ENCODE measurements at places on chromosomes 12 and 14.

GRCh38 chr12:48969833-48970701, 1.5 kb downstream of the WNT10B start:
- DNase-seq = no peak

- DNase-seq = no peak
Measured at GRCh38 chr14:24038686-24039085, 13.1 kb upstream of the CARMIL3 start.

- no peak for DNase-seq
Measured at GRCh38 chr12:109112720-109113465, 3.5 kb upstream of the ACACB start.

- peak; percentile 78 for DNase-seq
Measured at GRCh38 chr12:51391283-51392123, at the start of gene GALNT6. GALNT6 (minus strand) TSS chr12:51391406; CDS start chr12:51379781, 11,625 bp downstream.

- no peak for DNase-seq
Measured at GRCh38 chr14:31876741-31877140, 200.4 kb upstream of the ARHGAP5 start.

DNA sequence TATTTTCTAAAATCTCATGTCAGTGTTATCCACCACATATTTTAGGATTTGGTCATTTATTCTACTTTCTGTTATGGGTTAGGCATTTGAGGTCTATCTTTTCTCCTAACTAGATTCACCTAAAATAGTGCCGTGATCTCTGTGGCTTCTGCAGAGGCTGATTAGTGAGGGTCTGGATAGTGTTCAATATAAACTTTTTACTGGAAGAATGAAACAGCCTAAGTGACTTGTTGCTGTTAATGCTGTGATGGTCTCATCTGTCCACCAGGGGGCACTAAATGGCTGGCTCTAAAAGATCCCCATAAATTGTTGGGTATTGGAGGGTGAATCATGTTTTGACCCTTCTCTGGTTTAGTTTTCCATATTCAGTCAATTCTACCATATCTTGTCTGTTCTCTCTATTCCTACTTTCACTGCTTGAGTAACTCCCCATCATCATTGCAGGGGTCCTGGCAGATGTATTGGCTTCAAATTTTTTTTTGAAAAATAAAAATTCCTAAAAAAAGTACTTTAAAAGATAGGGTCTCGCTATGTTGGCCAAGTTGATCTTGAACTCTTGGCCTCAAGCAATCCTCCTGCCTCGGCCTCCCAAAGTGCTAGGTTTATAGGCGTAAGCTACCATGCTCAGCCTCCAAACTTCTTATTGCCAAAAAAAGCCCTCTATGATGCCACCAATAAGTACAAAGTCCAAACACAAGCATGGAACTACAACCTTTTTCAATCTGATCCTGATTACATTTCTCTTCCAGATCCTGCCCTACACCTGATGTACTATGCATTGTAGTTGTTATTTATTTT, 6.9 kb downstream of the PABPN1 start:
- DNase-seq = peak; percentile 58

DNA sequence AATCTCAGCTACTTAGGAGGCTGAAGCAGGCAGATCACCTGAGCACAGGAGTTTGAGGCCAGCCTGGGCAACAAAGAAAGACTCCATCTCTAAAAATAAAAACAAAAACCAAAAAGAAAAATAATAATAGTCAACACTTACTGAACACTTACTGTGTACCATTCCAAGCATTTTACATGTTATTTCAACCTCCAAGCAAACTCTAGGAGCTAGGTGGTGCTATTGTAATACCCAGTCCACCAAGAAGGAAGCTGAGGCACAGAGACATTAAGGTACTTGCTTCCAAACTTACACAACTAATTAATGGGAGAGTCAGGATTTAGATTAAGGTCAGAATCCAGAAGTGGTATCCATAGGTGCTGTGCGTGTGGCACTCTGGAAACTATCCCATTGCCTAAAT, 13.7 kb upstream of the OR6J1 start:
- DNase-seq = no peak

DNA sequence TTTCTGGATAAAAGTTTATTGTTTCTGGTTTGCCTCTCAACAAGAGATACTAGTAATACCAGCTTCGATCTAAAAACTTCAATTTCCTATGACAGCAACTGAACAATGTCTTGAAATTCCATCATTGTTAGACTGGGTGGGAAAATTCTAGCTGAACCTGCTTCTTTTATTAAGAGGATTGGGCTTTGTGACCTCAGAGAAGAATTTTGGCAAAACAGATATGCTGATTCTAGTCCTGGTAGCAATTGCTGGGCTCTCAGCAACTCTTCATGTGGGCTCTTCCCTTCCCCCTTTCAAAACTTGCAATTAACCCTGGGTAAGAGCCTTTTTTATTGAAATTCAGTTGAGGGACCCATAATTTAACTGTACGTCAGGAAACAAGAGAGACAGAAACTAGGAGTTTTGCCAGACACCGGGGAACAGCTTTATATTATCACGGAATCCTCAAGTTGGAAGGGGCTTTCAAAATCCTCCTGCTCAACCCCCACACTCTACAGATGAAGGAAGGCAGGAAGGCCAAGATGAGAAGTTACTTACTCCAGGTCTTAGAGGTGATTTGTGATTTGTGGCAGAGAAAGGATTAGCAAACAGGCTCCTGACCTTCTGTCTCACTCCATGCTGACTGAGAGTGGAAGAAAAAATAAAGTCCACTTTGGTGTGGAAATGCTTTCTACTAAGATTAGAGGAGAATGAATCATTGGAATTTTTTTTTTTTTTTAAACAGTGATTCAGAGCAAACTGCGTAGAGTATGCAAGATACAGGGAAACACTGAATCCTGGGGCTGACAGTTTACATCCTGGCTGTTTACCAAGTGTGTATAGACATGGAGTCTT, 239.0 kb upstream of the ATP2B1 start:
- DNase-seq = no peak

DNA sequence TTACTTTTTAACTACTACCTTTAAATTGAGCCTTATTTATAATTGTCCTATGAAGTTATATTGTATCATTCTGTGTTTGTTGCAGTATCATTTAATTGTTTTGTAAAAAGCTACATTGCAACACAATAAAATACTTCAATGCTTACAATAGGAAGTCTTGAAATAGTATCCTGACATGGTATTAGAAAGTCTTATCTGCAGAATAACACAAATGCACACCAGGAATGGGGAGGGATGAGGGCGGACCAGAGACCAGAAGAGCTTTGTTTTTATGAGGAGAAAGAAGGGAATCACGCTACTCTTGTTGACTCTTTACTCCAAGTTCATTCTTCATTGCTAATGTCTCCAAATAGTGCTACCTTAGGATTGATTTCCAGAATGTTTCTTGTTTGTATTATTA, 120.2 kb downstream of the MON2 start:
- DNase-seq = no peak

GRCh38 chr12:67515679-67516340, 132.7 kb upstream of the DYRK2 start:
- no peak for DNase-seq

GRCh38 chr12:49868449-49868848, 25.5 kb upstream of the BCDIN3D start:
- no peak for DNase-seq

GRCh38 chr14:67242168-67242420, 859 bp downstream of the PALS1 start:
- DNase-seq = no peak

- no peak for DNase-seq
Measured at GRCh38 chr12:89414322-89414721, 62.0 kb upstream of the DUSP6 start.

DNA sequence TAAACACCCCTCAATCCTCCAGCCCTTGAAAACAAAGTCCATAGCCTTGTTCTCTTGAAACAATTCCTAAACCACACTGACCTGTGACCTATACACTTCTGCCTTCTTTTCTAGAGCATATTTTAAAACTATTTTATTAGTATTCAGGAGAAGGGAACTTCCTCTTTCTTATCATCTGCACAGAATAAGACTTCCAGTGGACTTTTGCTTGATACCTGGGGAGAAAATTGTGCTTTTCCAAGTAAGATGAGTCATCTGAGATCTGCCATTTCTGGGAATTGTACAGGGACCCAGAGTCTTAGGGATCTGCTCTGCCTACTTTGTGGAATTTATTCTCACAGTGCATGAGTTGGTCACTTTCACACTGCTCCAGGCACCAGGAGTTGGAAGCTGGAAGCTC, 10.5 kb upstream of the WNT5B start:
- DNase-seq = no peak

DNA sequence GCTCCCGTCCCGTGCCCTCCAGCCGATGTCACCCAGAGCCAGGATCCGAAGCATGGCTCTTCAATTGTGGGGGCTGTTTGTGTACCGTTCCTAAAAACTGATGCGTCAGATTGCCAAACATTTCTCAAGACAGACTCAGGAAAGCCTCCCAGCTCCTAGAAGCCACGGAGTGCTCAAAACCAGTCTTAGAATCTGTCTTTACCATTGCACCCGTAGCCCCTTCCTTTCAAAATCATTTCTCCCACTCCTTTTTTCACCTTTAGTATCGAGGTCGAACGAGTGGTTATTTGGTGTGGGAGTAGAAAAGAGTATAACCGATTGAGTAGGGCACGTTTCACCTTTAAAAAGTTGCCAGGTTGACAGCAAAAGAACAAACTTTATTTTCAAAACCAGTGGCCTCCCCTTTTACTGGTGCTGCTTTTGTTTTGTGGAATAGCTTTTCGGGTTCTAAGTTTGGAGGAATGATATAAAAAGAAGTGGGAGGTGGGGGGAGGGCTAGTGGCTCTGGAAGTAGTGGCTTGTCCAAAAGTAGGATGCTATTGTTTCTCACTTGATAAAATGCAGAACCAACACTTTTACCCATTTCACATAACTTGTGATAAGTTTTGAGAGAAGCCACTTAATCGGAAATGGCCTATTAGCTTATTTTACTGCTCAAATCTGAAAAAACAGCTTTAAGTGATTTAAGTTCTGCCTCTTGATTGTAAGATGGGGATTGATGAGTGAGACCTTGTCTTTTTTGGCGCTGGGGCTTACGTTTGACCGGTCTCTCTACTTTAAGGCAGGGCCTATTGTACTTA, 803 bp downstream of the STK38L start:
- no peak for DNase-seq

DNA sequence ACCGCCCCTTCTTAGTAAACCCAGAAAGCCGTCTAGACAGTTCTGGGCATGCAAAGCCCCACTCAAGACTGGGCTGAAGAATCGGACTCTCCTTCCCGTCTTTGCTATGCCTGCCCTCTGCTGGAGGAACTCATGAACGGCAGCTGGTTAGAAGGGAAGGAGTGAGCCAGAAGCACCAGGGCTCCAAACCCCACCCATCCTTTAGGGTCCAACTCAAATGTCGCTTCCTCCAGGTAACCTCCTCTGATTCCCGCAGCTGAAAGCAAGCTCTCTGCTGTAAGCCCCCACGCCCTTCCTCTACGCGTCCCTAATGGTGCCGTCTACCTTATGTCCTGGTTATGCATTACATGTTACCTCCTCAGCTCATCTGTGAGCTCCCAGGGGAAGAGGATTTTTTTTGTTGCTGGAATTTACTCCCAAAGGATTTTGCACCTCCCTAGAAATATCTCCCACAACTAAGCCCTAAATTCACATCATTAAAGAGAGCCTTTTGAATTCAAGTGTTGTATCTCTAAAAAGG, 59.0 kb upstream of the SCN8A start:
- peak; percentile 66 for DNase-seq

- no peak for DNase-seq
Measured at GRCh38 chr14:50303744-50304471, 8.1 kb downstream of the L2HGDH start.

GRCh38 chr12:67433385-67434175, 164.4 kb downstream of the CAND1 start:
- no peak for DNase-seq

GRCh38 chr12:126989532-126989931, 1277.4 kb upstream of the TMEM132C start:
- no peak for DNase-seq

GRCh38 chr14:96503306-96503679, 1.1 kb downstream of the PAPOLA start:
- DNase-seq = no peak

DNA sequence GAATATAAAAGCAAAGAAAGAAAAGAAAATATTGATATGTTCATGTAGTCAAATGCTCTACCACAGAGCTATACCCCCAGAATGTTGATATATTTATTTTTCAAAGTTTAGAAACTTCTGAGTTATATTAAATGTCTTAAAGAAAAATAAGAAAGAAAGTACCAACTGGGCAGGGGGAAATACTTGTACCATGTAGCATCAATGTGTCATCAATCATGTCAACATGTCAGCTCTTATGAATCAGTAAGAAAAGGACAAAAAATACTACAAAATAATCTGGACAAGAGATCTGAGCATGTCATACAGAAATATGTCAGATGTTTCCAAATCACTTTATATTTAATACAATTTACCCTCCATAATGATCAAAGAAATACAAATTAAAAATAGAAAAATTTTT, 595.1 kb upstream of the ATP2B1 start:
- no peak for DNase-seq

GRCh38 chr12:103114296-103115055, 157.0 kb downstream of the ASCL1 start:
- DNase-seq = no peak

DNA sequence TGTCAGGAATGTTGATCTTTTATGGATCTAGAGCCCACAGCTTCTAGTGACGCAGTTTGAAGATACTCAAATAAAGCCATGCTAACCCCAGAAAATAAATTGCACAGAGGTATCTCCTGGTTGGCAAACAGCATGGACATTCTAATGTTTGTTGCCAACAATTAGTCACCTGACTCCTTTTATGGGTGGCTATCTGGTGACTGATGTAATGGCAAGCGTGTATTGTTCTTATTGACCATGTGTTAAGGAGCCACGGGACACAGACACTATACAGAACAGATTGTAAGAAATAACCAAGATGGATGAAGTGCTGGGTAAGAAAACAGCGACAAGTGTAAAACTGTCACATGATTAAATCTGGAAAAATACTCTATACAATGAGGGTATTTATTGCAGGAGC, 401.3 kb upstream of the PDE3A start:
- DNase-seq = no peak

DNA sequence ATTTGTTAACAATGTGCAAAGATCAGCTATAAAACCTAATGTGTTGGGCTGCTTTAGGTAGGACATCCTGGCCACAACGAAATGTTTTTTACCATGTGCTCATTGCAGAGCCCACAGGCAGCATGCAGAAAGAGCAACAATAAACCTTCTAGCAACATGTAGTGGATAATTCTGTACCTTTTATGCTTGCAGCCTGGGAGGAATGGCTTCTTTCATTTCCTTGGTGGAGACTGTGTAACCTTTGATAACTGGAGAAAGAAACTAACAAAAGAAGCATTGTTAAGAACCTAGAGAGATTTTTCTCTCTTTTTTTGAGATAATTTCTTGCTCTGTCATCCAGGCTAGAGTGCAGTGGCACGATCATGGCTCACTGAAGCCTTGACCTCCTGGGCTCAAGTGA, 225.5 kb upstream of the PRICKLE1 start:
- no peak for DNase-seq

DNA sequence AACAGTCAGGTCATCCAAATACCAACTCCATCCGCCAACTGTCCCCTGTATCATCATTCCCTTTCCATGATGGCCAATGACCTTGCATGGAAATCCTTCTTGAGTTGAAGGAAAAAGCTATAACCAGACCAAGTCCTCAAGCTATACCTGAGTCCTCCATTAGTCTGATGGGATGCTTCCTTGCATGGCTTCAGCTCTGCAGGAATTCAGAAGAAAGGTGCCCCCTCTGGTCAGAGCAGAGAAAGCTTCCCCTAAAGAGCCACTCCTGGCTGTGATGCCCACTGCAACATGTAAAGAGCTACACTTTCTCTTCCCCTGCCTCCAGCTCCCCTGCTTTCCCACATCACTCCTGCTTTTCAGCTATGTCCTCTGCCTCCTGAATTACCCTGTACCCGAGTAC, 43.1 kb upstream of the FKBP4 start:
- DNase-seq = no peak
